Endothelial cell (in vitro differentiated cells): ENCODE measurements at places on chromosomes 4 and X.

DNA sequence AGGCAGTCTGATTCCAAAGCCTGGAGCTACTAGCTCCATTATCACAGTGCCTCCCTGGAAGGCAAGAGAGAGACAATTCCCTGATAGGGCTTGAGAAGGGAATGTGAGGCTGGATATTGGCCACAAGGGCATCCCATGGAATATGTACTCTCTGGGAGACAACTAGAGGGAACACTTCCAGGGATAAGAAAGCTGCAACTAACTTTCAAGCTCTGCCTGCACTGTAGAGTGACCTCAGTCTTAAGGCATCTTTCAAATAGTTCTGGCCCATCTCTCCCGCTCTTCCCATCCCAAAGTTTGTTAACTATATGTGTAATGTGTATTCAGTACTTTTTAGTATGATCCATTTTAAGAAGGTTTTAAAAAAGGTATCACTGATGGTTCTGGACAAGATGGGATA is 13.1 kb upstream of the RNF212 start:
- no peak for DNase-seq

GRCh38 chr4:156021298-156021697 is 67.6 kb upstream of the CTSO start:
- no peak for DNase-seq

DNA sequence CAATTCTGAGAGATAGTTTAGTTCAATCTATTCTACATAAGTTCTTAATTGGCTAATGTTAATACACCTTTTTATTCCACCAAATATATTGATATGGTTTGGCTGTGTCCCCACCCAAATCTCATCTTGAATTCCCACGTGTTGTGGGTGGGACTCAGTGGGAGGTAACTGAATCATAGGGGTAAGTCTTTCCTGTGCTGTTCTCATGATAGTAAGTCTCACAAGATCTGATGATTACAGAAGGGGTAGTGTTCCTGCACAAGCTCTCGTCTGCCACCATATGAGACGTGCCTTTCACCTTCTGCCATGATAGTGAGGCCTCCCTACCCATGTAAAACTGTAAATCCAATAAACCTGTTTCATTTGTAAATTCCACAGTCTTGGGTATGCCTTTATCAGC is 11.3 kb downstream of the PPA2 start:
- no peak for DNase-seq

DNA sequence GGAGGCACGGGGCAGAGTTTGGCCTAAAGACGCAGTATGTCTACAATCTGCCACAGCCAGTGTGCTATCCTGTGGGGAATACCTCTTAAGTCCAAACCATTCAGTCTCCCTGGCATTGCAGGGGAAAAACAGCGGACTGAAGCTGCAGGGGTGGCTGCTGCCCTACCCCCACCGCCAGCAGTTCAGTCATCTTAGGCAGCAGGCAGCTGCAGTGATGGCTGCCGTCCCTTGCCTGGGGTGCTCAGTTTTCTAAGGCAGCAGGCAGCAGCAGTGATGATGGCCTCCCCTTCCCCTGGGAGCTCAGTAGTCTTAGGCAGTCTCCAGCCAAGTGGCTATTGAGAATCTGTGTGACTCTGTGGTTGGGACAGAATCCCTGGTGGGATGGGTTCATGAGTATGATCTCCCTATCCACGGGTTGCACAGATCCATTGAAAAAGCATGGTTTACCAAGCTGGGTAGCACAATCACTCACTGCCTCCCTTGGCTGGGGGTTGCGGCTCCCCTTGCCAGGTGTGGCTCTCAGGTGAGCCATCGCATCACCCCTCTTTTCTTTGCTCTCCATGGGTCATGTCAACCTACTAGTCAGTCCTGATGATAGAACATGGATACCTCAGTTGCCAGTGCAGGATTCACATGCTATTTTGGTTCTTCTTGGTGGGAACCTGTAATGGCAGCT is 48.9 kb upstream of the GRID2 start:
- DNase-seq = no peak

GRCh38 chr4:73613130-73613529 is 7.1 kb downstream of the RASSF6 start:
- DNase-seq = no peak
